ENCODE measurements at places on chromosomes 13 and 19.

DNA sequence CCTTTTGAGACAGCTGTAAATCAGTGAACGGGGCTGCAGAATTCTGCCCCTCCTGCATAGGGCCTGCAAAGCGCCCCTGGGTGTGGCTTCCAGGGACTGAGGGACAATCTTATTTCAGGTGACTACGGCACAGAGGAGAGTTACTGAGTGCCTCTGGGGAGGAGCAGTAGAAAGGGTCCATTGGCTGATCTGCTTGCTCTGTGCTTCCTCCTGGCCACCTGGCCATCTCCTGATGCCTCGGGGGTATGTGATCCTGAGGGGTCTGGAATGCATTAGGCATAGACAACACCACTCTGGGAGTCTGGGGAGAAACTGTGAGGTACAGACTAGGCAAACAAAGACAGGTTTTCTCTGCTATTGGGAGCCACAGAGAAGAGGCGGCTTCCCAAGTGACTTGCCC, 2.8 kb downstream of the KCTD15 start:
- no peak for DNase-seq

GRCh38 chr13:88066847-88067246, 395.7 kb downstream of the SLITRK5 start:
- no peak for DNase-seq

- DNase-seq: no peak
Measured at GRCh38 chr13:66098931-66099628, 1131.1 kb downstream of the PCDH9 start.

DNA sequence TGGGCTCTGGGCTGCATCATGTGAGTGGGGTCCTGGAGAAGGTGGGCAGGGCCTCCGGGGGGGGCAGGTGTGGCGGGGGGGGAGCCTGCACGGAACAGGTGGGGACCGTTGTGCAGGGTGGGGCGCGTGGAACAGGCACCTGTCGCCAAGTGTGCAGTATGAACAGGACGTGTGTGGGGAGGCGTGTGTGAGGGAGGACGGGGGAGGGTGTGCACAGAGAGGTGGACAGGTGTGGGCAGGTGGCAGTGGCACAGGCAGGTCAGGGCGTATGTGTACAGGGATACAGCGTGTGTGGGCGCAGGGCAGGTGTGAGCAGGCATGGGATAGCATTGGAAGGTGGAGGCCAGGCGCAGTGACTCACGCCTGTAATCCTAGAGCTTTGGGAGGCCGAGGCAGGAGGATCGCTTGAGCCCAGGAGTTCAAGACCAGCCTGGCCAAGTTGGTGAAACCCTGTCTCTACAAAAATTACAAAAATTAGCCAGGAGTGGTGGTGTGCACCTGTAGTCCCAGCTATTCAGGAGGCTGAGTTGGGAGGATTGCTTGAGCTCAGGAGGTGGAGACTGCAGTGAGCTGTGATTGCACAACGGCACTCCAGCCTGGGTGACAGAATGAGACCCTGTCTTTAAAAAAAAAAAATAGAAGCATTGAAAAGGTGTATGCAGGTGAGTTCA, 3.2 kb downstream of the PLK5 start:
- no peak for DNase-seq

DNA sequence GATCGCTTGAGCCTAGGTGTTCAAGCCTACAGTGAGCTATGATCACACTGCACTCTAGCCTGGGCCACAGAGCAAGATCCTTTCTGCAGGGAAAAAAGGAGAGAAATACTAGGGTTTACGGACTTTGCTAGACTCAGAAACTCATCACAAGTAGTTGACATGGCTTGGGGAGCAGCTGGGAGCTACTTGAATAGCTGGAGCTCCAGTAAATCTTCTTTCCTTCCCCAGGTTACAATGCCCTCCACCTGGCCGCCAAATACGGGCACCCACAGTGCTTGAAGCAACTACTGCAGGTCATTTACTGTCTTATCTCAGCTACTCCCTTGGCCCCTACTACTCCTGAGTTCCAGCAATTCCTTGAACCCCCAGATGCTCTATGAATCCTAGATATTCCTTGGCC, 19.3 kb downstream of the ANKRD24 start:
- DNase-seq: no peak

- DNase-seq: no peak
Measured at GRCh38 chr13:22009500-22009899, 338.6 kb downstream of the FGF9 start.

DNA sequence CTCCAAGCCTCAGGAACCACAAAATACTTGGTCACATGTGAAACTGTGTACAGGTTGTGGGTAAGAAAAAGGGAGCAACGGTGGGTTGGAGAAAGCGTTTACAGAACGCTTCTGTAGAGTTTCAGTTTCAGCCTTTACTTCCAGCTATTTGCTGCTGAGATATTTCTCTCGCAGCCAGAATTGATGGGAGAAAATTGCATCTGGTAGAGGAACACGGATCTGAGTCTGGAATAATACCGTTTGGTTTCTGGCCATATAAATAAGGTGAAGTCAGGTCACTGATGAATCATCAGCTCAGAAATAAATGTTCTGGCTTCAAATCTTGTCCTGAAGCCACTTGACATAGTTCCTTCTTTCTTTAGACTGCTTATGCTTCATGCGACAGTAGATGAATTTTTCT, 20.3 kb upstream of the RFC3 start:
- no peak for DNase-seq

DNA sequence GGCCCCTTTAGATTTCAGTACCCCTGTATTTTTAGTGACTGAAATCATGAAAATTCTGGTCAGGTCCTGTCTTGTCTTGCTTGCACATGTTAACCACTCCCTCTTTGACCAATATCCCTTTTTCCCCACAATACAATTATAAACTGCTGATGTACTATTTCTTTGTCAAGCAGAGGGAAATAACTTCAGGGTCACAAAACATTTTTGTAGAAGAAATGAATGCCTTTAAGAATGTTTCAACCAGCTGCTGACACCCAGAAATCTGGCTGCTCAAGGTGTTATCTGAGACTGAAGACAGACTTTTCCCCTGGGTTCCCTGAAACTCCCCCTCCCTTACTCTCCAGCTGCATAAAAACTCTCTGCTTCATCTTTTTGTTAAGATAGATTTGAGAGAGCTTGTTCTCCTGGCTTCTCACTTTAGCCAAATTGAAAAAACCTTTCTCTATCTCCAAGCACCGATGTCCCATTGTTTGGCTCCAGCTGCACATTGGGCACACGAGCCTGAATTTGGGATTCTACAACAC, 18.4 kb upstream of the ACOD1 start:
- DNase-seq: no peak

- no peak for DNase-seq
Measured at GRCh38 chr19:12783291-12783848, 7.9 kb upstream of the JUNB start.

DNA sequence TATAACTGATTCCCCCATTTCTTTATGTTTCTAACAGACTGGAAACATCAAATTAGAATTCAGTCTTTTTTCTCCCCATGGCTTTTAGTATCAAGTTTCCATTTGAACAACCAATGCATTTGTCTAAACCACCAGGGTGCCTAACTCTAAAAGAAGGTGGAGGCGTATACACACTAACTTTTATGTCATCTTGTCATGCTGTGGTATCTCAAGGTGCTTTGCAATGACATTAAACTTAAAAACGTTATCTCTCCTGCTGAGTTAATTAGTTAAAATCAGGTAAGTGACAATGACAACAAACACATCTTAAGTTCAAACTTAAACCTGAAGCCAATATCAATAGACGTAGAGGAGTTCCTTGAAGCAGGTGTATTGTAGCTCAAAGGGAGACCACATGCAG, 1001.7 kb downstream of the PCDH17 start:
- DNase-seq: no peak

Data from NCI-H187 (cell line).